ENCODE measurements at places on chromosomes 2 and 18.

- DNase-seq: no peak
Measured at GRCh38 chr2:33064349-33064801, 117.6 kb downstream of the LTBP1 start.

- no peak for DNase-seq
Measured at GRCh38 chr2:14303366-14304115, 329.0 kb upstream of the LRATD1 start.

DNA sequence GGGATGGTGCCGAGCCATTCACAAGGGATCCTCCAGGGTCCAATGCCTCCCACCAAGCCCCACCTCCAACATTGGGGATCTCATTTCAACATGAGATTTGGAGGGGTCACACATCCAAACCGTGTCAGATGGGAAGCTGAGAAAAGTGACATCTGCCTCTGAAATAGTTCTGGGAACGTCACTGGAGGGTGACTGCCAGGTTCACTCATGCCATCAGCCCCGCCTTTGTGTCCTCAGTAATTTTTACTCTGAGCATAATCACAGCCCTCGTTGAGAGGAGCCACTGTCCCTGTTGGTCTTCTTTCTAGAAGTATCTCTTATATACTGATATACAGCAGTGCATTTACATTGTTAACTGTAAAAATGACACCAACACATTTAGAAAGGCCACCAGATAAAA lies 67.4 kb downstream of the KLHL29 start:
- no peak for DNase-seq

DNA sequence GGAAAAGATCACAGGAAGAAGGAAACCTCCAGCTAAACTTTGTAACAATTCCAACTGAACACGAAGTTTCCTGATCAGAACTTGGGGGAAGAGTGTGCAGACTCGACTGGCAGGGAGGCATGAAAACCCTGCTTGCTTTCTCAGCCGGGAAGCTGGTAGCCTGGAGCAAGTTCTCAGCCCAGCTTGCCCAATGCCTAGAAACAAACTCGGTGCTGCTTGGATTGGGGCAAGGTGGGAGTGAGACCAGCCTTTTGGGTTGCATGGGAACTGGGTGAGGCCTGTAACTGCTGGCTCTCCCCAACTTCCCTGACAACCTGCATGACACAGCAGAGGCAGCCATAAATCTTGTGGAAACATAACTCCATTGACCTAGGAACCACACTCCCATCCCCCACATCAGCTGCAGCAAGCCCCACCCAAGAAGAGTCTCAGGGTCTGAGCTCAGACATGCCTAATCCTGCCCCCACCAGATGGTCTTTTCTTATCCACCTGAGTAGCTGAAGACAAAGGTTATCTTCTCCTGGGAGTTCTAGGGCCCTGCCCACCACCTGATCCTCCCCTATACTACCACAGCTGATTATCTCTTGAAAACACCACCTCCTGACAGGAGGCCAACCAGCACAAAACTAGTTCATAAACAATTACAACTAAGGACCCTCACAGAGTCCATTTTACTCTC lies 1859.7 kb upstream of the CELF4 start:
- no peak for DNase-seq

DNA sequence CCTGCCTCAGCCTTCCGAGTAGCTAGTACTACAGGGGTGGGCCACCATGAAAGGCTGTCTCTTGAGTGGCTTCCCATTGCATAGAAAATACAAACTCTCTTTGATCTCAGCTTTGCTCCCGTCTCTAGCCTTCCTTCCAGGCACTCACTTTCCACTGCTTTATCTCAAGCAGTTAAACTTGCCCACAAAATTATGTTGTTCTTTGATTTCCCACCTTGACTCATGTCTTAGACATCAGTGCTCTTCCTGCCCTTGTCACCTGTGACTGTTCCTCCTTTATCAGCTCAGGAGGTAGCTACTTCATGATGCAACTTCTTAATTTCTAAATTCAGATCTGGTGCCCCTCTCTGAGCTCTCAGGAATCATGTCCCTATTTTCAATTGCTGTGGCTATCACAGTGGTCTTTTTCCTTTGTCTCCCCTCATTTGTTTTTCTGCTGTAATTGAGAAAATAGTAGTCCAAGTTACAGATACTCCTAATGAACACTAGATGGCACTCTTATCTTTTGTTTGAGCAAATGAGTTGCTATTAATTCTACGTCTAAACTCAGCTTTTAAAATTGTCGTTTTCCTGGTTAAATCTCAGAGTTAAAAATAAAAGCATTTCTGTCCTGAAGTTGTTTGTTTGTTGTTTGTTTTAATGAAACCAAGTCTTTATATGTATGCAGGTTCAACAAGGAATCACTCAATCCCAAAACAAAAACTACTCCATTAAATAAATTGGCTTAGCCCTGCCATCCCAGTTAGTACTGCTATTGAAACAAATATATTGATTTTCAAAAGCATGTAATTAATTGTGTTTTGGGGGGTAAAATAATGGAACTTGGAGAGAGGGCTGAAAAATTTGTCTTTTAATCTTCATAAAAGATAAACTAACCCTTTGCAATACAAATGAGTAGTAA lies 46.9 kb upstream of the GREB1L start:
- DNase-seq: peak; percentile 26

DNA sequence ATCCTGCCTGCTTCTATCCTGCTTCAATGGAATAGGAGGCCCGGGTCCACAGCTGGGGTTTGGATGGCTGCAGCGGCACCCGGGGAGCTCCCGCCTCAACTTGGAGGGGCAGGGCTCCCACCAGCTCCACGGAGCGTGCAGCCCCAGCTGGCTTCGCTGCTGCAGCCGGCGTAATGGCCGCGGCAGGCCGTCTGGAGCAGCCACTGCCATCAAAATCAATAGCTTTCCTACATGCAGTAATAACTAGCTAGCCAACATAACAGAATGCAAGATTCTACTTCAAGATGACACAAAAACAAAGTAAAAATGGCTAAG lies 154.2 kb upstream of the RMP24 start:
- no peak for DNase-seq

- DNase-seq: no peak
Measured at GRCh38 chr2:212228743-212229171, 309.8 kb downstream of the ERBB4 start.

GRCh38 chr18:43587538-43588153 lies 310.4 kb upstream of the SYT4 start:
- DNase-seq: peak; percentile 29

DNA sequence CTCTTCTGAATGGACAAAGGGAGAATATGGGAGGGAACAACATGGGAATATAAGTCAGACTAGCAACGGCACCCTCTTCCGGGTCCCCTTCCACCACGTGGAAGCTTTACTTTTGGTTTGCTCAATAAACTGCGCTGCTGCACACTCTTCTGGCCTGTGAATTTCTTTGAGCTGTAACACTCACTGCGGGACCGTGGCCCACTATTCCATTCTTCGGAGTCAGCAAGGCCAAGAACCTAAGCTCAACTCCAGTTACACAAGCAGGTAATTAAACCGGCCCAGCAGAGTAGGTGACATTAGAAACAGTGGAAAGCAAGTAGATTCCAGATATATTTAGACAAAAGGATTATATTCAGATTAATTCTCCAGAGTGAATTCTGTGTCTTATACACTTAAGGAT lies 697.4 kb upstream of the NXPH2 start:
- no peak for DNase-seq

GRCh38 chr2:238874330-238875050 lies 26.6 kb downstream of the TWIST2 start:
- no peak for DNase-seq

GRCh38 chr18:41134426-41134825 lies 820.6 kb upstream of the PIK3C3 start:
- no peak for DNase-seq

DNA sequence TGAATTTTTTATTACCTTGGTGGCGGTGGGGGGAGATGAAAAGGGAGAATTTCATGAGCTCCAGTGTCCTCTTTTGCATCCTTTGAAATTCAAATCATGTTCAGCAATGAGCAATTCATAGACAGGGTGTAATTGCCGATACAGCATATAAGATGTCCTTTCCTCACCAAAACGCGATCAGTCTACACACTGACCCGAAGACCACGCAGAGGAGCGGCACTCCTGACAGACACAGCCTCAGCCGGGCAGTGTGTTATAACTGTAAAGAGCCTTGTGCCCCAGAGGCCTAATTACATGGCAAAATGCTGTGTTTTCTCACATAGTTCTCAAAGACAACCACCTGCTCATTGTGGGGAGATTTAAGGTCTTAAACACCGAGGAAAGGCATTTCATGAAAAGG lies 38.4 kb upstream of the APCDD1 start:
- DNase-seq: no peak

DNA sequence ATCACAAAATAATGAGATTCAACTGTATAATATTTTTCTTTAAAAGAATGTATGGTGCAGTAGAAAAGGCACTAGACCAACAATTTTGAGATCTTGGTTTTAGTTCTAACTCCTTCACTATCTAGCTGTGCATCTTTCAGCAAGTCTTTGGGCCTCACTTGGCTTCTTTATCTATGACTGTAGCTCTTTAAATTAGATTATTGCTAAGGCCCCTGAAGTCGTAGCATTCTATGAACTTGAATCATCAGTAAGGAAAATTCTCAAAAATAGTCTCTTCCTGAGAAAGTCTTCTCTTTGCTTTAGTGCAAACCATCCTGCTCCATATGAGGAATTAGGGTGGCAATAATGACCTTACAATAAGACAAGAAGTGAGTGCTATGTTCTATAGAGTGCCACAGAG lies 140.4 kb downstream of the FTCDNL1 start:
- DNase-seq: no peak

GRCh38 chr18:76412818-76413565 lies 82.0 kb downstream of the ZNF516 start:
- no peak for DNase-seq

GRCh38 chr2:178629463-178629862 lies 149.2 kb downstream of the PLEKHA3 start:
- no peak for DNase-seq

GRCh38 chr2:149271575-149271974 lies 58.8 kb upstream of the LYPD6 start:
- DNase-seq: no peak

- no peak for DNase-seq
Measured at GRCh38 chr18:51266773-51267172, 69.3 kb upstream of the MEX3C start.

DNA sequence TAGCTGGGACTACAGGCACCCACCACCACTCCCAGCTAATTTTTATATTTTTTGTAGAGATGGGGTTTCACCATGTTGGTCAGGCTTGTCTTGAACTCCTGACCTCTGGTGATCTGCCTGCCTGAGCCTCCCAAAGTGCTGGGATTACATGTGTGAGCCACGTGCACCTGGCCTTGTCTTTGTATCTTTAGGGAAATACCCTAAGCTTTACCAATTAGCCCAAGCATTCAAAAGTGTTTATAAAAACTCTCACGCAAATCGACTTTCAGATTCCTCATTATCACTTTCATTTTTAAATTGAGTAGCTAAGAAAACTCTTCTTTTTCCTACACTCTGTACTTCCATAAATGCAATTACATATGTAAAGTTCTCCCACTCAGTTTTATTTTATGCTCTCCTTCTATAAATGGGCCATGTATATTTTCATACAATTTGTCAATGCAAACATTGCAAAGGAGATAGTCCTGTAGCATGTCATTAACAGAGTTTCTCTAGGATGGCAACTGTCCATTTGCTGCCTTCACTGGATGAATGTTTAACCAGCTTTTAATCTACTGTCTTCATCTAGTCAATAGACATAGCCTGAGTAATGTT lies 326.2 kb upstream of the LRATD1 start:
- DNase-seq: no peak

DNA sequence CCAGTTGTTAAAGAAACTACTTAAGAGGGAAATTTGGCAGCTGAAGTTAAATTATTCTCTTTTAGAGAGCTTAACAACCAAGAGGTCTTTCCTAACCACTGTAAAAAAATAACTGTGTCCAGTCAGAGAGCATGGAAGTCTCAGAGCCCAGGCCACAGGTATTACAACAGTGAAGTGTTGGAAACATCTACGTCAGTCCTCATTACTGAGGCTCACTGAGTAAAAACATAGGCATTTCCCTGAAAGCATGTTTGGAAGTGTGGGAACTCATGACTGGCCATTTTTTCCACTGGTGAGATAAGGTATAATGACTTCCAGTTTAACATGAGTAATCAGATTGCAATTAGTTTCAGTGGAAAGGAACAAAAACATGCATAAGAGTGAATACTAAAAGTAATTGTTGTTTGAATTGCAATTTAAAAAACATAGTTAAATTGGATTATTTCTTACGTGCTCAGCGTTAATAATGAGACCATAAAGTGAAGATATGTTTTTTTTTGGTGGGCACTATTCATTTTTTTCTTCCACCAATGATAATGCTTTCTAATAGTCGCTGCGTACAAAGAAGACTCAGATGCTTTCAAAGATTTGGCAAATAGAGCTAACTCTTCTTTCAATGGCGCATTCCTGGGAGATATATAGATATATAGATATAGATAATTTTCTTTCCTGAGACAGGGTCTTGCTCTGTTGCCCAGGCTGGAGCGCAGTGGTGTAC lies 60.8 kb downstream of the EFEMP1 start:
- DNase-seq: no peak

- no peak for DNase-seq
Measured at GRCh38 chr18:35010993-35011392, 30.2 kb upstream of the MAPRE2 start.

Measured in NCI-H1930 (cell line).